Dermis blood vessel endothelial cell (primary cell): ENCODE measurements at places on chromosomes 2 and 18. TPM values are rescaled to one million over a fixed set of nuclear protein-coding genes. Genes with fewer than 3 reads are reported as not detected.

CDK15 gene
- total RNA-seq = not detected in 2 replicates

PROC gene
- 0.17 TPM in 1 of 2 replicates, not detected in the other for total RNA-seq

CHN1 gene
- total RNA-seq = 17.1 and 18.5 TPM in 2 replicates

FAM136A gene
- 19.2 and 40.9 TPM in 2 replicates for total RNA-seq

SPP2 gene
- not detected in 2 replicates for total RNA-seq

RGPD4 gene
- total RNA-seq = not detected in 2 replicates

CHRNA1 gene
- total RNA-seq = 0.51 TPM in 2 replicates

TTC32 gene
- total RNA-seq = 8.1 and 9.4 TPM in 2 replicates

AKAIN1 gene
- total RNA-seq = not detected in 2 replicates

DOK1 gene
- total RNA-seq = 20.8 and 21.5 TPM in 2 replicates

CKAP2L gene
- total RNA-seq = 2.4 and 12.8 TPM in 2 replicates

CREG2 gene
- 1.0 and 1.4 TPM in 2 replicates for total RNA-seq

TMEM37 gene
- total RNA-seq = 0.05 and 0.51 TPM in 2 replicates

ASXL3 gene
- total RNA-seq = 0.05 TPM in 1 of 2 replicates, not detected in the other

NOSTRIN gene
- total RNA-seq = 4.5 and 34.9 TPM in 2 replicates

DLGAP1 gene
- 0.17 and 0.23 TPM in 2 replicates for total RNA-seq

EIF5B gene
- total RNA-seq = 20.8 and 45.6 TPM in 2 replicates

CHRNG gene
- not detected in 2 replicates for total RNA-seq

FIGLA gene
- not detected in 2 replicates for total RNA-seq

AQP4 gene
- total RNA-seq = under 0.01 TPM in 1 of 2 replicates, not detected in the other

FAP gene
- 1.8 and 6.6 TPM in 2 replicates for total RNA-seq
